Renal pelvis (tissue), 12 donors: ENCODE measurements at places on chromosomes 12 and 14. TPM values are rescaled to one million over a fixed set of nuclear protein-coding genes. Genes with fewer than 3 reads are reported as not detected.

GRCh38 chr12:83932011-83932410, 980.6 kb downstream of the SLC6A15 start:
- no peak for DNase-seq

GRCh38 chr12:92139634-92140150, 6.0 kb downstream of the BTG1 start:
- DNase-seq, result no peak

DNA sequence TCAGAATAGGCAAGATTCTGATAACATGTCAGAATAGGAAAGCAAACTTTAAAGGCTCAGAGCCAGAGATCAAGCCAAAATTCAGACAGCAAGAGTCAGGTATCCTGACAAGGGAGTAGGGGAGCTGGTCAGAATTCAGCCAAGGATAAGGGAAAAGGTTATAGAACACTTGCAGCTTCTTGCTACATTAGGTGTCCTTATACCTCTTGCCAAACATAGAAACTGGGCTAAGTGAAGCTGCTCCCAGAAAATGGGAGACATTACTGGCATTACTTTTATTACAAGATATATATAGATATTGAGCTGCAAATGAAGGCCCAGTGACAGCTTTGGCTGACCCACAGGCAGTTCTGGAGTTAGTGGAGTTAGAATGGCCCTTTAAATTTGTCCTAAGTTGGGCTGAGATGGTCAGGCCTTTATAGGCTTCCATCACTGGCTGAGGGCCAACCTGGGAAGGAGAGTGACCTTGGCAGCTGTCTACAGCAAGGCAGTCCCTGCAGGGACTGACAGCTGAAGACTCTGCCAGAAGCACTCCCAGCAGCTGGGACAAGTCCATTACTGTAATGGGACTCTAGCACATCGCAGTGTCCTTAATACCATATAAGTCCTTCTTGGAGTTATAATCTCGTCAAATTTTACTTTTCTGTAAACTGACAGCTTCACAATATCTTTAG, 83.0 kb downstream of the LRRC9 start:
- DNase-seq, result peak; percentile 22

DNA sequence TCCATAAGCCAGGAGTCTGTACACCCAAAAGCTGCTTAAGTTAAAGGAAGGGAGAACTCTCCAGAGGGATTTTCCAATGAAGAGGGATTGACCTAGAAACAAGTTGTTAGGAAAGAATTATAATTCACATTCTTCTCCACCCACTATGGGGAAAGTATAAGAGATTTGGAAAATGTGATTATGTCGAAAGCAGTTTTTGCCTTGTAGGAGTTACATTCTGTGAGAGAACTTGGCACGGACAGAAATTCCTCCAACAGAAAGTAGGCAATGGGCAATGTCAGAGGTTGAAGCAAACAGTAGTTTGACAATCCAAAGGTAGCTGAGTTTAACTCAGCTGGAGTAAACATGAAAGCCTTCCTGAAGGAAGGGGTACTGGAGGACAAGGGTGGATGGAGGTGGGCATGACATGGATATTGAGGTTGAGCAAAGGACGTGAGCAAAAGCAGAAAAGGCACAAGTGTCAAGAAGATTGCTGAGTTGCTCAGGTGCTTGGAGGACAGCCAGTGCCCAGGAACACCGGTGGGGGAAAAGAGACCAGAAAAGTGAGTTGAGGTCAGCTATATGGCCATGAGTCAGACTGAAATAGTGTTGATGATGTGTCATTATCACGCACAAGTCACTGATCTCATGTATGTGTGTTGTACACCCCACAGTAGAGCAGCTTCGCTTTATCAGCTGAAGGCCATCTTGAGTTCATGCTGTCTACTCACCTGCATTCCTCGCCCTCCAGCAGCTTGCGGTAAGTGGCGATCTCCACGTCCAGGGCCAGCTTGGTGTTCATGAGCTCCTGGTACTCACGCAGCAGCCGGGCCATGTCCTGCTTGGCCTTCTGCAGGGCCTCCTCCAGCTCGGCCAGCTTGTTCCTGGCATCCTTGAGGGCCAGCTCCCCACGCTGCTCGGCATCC, 4.0 kb downstream of the KRT5 start:
- DNase-seq, result no peak

TUNAR gene
- polyA plus RNA-seq, result 0.50 TPM

FUT8 gene
- polyA plus RNA-seq, result 17.0 TPM
